ENCODE measurements at places on chromosomes 3 and 15. TPM values are rescaled to one million over a fixed set of nuclear protein-coding genes. Genes with fewer than 3 reads are reported as not detected.

The COL6A5 gene
- not detected for total RNA-seq

The SAMMSON gene
- total RNA-seq, result 0.76 TPM

The PCSK6 gene
- total RNA-seq, result 42.5 TPM

The HDC gene
- total RNA-seq, result not detected
